A549 treated with dexamethasone at 1 μM for 4 hours (cell line): ENCODE measurements at places on chromosomes 3 and 15. TPM values are rescaled to one million over a fixed set of nuclear protein-coding genes. Genes with fewer than 3 reads are reported as not detected.

CLDN18 gene
- total RNA-seq, result not detected in 5 replicates

FOXL2 gene
- total RNA-seq, result 2.5 to 4.5 TPM (median 4.3 TPM) in 5 replicates

SMAD6 gene
- 23.0 to 36.8 TPM (median 31.8 TPM) in 5 replicates for total RNA-seq

FBXW12 gene
- total RNA-seq, result not detected in 5 replicates

CIDEC gene
- 75.0 to 96.1 TPM (median 82.6 TPM) in 5 replicates for total RNA-seq

SETMAR gene
- 6.7 to 8.0 TPM (median 7.2 TPM) in 5 replicates for total RNA-seq

OXSR1 gene
- 29.8 to 42.1 TPM (median 39.2 TPM) in 5 replicates for total RNA-seq

GOLGA6D gene
- total RNA-seq, result not detected in 5 replicates

ZMAT3 gene
- total RNA-seq, result 5.4 to 9.4 TPM (median 7.8 TPM) in 5 replicates
